ENCODE measurements at places on chromosomes 13 and 19.

DNA sequence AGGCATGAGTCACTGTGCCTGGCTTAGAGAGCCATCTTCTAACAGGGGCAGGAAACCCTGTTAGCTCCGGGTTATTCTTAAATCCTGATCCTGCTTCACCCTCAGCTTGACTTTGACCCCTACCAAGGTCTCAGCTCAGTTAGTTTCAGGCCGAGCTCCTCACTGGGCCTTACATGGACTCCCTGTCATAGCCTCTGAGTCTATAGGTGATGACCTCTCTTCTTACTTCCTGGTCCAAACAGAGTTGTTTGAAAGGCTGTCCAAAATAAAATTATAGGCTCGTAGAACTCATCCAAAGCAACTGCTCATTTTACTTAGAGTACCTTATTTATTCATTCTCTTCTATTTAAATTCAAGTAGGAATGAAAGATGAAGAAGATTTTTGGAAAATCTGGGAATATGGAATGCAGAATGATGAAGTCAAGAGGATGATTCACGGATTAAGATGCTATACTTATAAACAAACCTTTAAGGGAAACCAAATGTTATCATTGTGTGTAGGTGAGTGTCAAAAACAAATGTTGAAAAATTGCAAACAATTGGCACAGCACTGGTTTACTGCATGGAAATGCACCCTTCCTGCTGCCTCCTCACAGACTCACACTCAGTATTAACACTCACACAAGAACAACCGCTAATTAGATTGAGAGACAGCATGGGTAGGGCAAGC, 174.1 kb downstream of the RGCC start:
- no peak for DNase-seq

DNA sequence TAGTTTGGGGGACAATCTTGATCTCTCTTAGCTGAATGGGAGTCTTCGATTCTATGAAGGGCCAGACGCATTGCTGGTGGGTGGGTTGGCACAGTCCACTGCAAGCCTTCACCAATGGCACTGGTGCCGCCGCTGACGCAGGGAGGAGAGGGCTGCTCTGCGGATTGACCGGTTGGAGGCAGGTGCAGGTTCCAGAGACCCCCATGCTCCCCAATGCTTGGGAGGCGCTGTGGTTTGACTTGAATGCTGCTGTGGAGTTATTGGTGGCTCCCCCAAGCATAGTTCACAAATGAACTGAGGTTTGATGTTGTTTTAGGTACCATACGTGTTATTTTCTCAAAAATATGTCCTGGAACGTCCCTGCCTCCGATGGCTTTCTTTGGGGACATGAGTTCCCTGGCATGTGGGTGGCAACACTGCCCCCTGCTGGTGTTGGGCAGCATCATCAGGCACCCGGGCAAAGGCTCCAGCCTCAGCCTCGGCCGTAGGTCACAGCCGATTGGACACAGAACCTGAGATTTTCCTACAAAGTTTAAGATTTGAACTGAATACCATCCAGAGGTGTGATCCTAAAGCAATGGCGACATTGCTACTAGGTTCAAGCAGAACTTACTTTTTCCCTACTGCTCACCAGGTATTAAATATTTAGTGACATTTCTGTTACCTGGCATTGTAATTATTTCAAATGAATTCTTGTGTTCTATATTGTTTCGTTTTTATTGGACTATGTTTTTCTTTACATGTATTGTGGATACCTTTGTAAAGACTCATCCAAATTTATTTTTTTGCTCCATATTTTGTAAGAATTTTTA, 95.5 kb downstream of the ANKRD10 start:
- peak; percentile 32 for DNase-seq

- DNase-seq, result no peak
These were observed 19.4 kb upstream of the ADGRE5 start for GRCh38 chr19:14361824-14362223.

- DNase-seq, result no peak
These were observed 56.5 kb downstream of the HSPH1 start for GRCh38 chr13:31105020-31105795.

DNA sequence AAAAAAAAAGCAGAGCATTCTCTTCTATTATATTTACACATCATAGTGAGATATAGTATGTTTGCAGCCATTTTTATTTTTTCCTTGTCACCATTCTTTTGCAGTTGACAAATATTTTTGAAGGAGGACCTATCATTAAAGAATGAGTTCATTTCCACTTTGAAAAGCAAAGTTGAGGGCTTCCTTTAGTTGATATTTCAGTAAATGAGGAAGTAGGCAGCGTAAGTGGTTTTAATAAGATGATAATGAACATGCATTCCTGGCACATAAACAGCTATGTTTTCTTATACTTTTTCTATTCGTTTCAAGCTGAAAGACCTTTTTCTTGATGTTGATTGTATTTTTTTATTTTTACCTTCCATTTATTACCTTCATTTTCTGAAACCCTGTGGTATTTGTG, 66.2 kb downstream of the ZMYM2 start:
- DNase-seq, result no peak

- no peak for DNase-seq
These were observed 6.3 kb downstream of the NHLRC3 start for GRCh38 chr13:39044536-39044935.

GRCh38 chr13:36512771-36513170, 80.5 kb downstream of the CCNA1 start:
- no peak for DNase-seq

- DNase-seq, result no peak
These were observed 73.1 kb downstream of the EPS15L1 start for GRCh38 chr19:16398530-16399249.

GRCh38 chr13:43939086-43939485, 59.4 kb downstream of the LACC1 start:
- DNase-seq, result no peak

GRCh38 chr13:98335721-98336120, 158.7 kb upstream of the RNF113B start:
- no peak for DNase-seq

GRCh38 chr13:59715611-59716010, 448.1 kb downstream of the DIAPH3 start:
- DNase-seq, result no peak

DNA sequence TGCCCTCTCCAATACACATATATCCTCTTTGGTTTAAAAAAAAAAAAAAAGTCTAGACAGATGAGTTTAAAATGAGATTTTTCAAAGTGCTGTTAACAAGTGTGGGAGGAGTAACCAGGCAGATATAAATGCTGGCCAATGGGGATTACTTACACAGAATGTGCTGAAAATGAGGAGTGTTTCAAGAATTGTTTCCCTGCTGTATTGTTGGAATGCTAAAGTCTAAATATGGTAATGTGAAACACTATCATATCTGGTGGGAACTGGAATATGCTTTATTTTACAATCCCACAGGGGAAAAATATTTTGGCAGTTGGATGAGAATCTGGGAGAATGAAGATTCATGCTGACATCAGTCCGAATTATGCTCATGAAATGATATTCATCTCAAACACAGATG, 250.7 kb downstream of the DCT start:
- no peak for DNase-seq

DNA sequence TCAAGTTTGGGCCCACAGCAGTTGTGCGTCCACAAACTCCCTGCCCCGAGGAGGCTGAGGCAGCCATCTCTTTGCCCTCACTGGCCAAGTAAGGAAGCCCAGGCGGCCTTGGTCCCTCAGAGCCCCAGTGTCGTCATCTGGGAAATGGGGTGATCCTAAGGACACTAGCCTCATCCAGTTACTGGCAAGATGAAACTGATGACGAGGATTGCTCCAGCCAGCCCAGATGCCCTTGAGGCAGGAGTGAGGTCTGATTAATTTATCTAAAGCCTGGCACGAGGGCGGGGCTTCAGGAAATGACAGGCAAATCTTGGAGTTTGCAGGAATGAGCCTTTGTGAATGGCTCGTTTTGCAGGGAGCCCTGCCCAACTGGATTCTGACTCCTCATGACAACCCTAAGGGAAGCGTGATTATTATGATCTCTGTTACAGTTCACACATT, 5.6 kb downstream of the LIPE start:
- no peak for DNase-seq

DNA sequence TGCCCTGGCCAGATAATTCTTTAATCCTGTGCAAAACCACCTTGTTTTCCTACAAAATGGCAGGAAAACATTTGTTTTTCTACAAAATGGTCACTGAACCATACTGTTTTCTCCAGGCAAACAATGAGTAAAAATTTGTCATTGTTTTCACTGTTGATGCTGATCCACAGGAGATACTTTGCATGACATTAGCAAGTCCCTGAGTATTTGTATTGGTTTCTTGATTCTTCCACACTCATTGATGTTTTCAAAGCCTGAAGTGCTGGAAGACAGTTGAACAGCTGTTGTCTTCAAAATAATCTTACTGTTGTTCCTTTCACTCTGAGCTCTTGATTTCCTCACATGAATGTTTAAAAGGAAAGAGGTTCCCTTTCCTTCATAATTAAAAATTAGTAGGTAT, 123.1 kb upstream of the HTR2A start:
- DNase-seq, result no peak

DNA sequence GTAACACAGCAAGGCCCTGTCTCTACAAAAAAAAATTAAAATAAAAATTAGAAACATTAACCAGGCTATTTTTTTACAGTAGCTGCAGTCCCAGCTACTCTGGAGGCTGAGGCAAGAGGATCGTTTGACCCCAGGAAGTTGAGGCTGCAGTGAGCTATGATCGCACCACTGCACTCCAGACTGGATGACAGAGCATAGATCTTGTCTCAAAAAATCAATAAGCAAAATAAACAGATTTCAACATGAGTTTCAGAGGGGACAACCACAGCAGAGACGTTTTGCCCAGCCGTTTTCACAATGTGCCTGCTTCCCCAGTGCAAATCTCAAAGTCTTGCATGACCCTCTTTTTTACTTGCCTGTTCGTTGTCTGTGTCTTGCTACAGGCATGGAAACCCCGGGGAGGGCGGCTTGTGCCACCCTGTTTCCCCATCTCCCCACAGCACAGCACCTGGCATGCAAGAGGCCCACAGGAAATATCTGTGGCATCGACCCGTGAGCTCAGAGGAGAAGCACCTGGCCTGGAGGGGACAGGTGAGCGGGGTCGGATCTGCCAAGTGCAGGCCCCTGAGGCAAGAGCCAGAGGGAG, 222.0 kb upstream of the ZNF507 start:
- DNase-seq, result no peak

DNA sequence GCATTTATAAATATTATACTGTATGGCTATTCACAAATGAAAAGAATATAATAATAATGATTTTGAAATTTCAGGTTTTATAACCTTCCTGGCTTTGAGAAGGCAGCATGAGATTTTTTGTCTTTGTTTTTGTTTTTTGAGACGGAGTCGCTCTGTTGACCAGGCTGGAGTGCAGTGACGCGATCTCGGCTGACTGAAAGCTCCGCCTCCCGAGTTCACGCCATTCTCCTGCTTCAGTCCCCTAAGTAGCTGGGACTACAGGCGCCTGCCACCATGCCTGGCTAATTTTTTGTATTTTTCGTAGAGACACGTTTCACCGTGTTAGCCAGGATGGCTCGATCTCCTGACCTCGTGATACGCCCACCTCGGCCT, 64.1 kb downstream of the ZNF429 start:
- no peak for DNase-seq

DNA sequence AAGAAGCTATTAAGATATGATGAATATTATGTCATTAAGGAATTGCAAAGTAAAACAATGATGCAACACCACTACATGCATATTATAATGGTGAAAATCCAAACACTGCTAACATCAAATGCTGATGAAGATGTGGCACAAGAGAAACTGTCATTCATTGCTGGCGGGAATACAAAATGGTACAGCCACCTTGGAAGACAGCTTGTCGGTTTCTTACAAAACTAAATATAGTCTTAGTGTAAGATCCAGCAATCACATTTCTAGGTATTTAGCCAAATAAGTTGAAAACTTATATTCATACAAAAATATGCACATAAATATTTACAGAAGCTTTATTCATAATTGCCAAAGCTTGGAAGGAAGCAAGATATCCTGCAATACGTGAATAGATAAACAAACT, 114.9 kb upstream of the EDNRB start:
- DNase-seq, result no peak

DNA sequence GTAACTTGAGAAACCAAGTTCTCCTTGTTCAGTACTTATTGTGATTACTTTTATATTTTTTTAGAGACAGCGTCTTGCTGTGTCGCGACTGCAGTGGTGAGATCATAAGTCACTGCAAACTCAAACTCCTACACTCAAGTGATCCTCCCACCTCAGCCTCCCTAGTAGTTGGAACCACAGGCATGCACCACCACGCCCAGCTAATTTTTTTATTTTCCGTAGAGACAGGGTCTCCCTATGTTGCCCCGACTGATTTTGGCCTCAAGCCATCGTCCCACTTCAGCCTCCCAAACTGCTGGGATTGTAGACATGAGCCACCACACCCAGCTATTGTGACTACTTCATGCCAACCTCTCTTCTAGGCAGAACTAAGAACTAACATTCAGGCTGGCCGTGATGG, 8.3 kb downstream of the C19orf53 start:
- DNase-seq, result no peak

GRCh38 chr13:109235901-109236300, 550.5 kb downstream of the IRS2 start:
- no peak for DNase-seq

DNA sequence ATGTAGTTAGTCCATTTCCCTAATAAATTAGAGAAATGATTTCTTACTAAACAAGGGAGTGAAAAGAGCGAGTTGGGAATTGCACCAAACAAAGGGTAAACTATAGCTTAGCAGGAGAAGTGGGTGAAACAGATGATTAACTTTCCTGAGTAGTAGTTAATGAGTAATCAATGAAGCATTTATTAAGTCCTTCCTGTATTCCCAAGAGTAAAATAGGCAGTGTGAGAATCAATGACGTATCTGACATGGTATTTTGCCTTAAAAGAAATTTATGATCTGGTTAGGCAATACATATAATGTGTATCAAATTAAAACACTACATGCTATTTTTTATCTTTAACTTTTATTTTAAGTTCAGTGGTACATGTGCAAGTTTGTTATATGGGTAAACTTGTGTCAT, 142.8 kb downstream of the KLF5 start:
- no peak for DNase-seq

DNA sequence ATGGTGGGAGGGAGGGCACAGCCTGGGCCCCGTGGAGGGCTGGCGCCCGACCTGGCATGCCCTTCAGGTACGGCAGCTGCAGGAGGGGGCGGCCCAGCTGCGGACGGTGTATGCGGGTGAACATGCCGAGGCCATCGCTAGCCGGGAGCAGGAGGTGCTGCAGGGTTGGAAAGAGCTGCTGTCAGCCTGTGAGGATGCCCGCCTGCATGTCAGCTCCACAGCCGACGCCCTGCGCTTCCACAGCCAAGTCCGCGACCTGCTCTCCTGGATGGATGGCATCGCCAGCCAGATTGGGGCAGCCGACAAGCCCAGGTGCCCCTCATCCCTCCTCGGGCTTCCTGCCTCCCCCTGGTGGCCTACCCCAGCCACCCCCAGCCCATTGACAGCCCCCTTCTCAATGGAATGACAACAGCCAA, 16.6 kb upstream of the SHKBP1 start:
- no peak for DNase-seq

GRCh38 chr19:13918726-13919411, 12.9 kb downstream of the CC2D1A start:
- no peak for DNase-seq

GRCh38 chr19:33514885-33515551, 6.6 kb downstream of the PEPD start:
- DNase-seq, result no peak

GRCh38 chr19:2721570-2722540, 683 bp upstream of the DIRAS1 start:
- DNase-seq, result no peak

Data from activated CD8-positive, alpha-beta memory T cell treated with anti-CD3 and anti-CD28 coated beads for 48 hours (primary cell).